ENCODE measurements at places on chromosomes 7 and 10. TPM values are rescaled to one million over a fixed set of nuclear protein-coding genes. Genes with fewer than 3 reads are reported as not detected.
A peak's percentile ranks its signal among the peaks of the same experiment; 100 is the strongest.

Gene FAM25G
- 1.4 TPM for total RNA-seq

Gene IDI2
- not detected for total RNA-seq

Gene CDC14C
- total RNA-seq = not detected

Gene SYPL1
- 64.8 TPM for total RNA-seq

Gene MXI1
- total RNA-seq = 48.7 TPM

Gene ITPRID1
- total RNA-seq = not detected

Gene PLA2G12B
- not detected for total RNA-seq

Gene FZD8
- 5.2 TPM for total RNA-seq

Gene POLR2J2
- 3.4 TPM for total RNA-seq

Gene SLC13A1
- total RNA-seq = not detected

Gene DNAH11
- total RNA-seq = 2.6 TPM

Gene AKR1C4
- total RNA-seq = not detected

DNA sequence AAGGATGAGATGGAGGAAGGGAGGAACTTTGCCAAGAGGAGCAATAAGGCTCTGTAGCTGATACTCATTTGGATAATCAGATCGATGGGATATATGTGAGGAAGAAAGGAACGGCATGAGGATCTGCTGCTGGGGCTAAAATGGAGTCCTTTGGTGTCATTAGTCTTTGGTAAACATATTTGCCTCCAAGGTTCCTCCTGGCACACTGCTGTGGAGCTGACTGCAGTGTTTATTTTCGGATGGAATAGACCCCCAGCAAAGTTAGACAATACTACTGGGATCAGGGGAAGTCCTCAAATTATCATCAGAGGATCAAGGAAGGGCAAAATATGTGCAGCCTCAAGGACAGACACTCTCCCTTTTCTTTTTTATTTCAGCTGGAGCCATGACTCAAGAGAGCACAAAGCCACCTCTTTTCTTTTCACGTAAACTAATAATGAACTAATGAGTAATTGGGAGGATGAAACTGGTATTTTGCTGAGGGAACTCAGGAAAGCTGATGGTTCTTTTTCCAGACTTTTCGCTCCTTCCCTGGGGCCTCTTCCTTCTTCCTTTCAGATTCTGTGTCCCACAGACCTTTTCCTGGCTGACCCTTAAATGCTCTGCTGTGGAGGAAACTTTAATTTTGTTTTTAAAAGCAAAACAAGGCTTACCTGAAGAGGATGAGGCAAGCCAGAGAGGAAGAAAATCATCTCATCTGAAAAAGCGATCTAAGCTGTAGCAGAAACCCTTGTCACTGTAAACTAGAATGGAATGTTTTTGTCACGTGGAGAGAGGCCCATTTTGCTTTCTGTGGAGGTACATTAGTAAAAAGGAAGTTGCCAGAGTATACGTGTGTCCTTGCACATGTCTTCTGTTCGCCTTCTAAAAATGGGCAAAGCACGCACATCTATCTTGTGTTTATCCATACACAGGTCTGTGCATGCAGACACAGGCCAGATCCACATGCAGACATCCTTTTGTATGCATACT, 33.3 kb downstream of the LRMDA start:
- DNase-seq = peak; percentile 96

DNA sequence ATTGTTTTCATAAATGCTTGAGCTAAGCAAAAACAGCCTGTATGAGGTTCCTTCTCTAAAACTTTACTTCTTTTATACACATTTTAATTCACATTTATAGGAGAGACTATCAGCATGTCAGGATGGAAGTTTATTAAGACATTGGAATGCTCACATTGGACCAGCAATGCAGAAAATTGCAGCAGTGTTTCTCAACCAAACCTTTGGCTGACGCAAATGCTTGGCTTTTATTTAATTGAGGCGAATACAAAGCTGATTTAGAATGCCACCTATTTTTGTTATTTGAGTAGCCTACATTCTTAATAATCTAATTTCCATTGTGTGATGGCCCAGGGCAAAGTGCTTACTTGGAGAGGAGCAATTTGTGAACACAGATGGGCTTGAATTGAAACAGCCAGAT, 283.2 kb downstream of the ARL4A start:
- DNase-seq = no peak

- DNase-seq = no peak
Measured at GRCh38 chr10:80372675-80373074, 16.1 kb downstream of the DYDC2 start.

DNA sequence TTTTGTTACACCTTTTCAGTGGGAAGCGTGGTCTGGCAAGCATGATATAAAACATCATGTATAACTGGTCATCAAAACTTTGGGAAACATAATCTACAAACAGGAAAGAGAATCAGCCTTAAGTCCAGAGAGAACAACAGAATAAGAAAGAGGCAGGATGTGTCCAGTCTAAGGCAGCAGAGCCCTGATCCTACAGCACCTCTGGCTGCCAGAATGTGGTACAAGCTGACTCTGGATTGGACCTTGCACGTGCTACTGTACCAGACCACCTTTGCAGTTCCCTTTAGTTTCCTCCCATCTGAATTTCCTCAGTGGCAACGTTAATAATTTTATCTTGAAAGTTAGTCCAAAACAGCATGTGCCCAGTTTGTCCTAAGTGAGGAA, 824.6 kb upstream of the IGFBP3 start:
- DNase-seq = no peak

DNA sequence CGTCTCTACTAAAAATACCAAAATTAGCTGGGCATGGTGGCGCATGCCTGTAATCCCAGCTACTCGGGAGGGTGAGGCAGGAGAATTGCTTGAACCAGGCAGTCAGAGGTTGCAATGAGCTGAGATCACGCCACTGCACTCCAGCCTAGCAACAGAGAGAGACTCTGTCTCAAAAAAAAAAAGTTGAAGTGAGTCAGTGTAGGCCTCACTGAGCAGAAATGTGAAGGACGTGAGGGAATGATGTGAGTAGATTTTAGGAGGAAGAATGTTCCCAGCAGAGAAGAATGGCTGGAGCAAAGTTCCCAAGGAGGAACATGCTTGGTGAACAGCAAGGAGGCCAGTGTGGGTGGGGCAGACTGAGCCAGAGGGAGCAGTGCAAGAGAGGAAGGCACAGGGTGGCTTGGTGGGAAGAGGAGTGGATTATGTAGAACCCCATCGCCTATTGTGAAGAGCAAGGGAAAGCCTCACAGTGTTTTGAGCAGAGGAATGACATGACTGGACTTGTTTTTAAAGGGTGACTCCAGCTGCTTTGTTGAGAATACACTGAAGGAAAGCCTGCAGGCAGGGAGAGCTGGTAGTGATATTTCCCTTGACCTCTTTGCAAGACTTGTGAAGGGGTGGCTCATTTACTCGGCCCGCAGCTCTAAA, 708.7 kb downstream of the SUGCT start:
- DNase-seq = peak; percentile 94

DNA sequence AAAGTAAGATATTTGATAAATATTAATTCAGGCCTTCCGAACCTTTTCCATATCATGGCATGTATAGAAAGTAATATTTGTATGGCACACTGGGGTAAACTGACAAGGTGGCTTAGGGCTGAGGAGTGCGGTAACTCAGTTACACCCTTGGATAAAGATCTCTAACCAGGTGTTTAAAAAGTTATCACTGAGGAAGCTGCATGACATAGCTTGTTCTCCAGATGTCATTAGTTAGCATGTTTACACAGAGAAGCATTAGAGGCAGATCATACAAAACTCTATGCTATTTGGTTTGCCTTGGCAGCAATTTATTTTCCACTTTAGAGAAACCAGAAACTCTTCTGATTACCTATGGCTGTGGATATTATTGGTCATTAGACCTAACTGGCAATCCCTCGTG, 118.2 kb downstream of the ST7 start:
- peak; percentile 33 for DNase-seq

- no peak for DNase-seq
Measured at GRCh38 chr7:155007947-155008346, 5.0 kb upstream of the PAXIP1 start.

DNA sequence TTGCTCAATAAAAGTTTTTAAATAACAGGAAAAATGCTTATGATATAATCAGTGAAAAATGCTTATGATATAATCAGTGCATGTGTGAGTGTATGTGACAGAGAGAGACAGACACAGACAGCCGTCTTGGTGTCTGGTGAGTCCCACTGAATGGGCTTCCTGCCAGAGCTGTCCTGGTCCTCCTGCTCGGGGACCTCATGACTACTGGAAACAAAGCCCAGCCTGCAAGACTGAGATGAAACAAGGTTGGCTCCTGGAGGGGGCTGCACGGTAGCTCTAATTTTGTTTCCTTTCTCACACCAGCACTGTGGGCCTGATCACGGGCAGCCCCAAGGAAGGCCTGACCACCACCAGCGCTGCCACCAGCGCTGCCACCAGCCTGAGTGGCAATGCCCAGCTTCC, 57.3 kb downstream of the NRP1 start:
- DNase-seq = no peak

DNA sequence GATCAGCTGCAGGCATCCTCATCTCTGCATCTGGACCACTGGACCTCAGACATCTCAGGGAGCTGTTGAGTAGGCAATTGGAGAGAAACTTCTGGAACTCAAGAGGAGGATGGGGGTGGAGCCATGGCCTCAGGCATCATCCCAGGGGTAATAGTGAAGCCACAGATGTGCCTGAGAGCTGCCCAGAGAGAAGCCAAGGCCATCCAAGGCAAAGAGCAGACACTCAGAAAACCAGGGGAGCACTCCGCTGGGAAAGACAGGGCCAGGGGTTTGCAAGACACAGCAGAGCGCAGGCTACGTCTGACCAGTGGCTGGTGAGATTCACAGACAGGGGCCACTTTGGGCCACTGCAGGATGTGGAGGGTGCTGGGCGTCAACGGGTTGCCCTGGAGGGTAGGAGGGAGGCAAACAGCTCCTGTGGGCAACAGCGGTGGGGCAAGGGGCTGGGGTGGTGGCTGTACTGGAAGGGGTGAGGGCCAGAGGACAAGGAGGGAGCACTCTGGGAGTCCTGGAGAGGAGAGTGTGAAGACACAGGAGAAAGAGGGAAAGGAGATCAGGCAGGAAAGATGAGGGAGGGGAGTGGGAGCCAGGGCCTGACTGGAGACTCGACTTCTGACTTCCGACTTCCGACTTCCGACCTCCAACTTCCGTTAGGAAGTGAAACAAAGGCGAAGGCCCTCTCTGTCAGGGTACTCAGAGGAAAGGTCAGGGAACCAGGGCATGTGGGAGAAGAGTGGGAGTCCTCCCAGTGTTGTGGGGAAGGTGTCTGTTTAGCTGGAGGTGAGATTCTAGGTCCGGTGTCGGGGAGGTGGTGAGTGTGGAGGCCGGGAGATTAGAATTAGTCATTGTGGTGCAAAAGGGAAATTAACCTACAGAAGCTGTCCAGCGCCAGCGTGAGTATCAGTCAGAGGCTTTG, 69.7 kb upstream of the ANTXRL start:
- peak; percentile 41 for DNase-seq

GRCh38 chr7:105992905-105993304, 29.8 kb downstream of the CDHR3 start:
- DNase-seq = no peak

GRCh38 chr7:22351329-22351692, 5.6 kb downstream of the RAPGEF5 start:
- peak; percentile 10 for DNase-seq

GRCh38 chr10:100338434-100339036, 8.5 kb upstream of the SCD start:
- DNase-seq = peak; percentile 41

- no peak for DNase-seq
Measured at GRCh38 chr10:98436704-98437103, 10.0 kb downstream of the HPS1 start.

- no peak for DNase-seq
Measured at GRCh38 chr10:61705022-61705613, 42.4 kb downstream of the CABCOCO1 start.

DNA sequence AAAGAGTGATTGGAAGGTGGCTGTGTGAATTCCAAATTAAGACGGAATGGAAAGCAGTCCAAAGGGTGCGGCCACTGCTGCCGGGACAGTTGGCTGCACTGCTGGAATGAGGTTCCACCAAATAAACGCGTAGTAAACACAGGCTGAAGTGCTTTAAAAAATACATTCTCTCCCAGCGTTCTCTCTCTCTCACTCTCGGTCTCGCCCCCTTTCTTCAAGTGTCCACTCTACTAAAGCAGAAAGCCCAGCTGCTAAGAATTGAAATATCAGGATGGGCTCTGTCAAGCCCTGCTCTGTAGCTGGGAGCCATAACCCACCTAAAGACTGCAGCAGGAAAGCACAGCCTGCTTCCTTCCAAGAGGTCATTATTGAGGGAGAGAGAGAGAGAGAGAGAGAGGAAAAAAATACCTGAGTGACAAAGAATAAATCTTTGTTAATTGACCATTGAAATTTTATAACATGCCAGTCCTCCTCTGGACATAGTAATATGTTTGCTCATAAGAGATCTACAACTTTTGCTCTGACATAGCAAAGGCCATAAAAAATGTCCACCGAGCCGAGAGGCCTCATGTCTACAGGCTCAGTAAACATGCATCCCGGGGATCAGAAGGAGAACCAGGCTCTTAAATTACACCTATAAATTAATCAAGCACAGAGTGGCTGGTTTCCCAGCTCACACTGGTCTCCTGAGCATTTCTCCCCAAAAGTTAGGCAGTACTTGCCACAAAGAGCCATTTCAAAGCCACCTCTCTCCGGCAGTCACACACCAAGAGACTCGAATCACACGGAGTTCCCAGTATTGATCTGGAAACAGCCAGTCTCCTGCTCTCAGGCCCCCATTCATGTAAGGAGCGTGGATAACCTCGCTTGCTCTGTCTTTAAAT, 72.8 kb downstream of the FGFR2 start:
- no peak for DNase-seq

DNA sequence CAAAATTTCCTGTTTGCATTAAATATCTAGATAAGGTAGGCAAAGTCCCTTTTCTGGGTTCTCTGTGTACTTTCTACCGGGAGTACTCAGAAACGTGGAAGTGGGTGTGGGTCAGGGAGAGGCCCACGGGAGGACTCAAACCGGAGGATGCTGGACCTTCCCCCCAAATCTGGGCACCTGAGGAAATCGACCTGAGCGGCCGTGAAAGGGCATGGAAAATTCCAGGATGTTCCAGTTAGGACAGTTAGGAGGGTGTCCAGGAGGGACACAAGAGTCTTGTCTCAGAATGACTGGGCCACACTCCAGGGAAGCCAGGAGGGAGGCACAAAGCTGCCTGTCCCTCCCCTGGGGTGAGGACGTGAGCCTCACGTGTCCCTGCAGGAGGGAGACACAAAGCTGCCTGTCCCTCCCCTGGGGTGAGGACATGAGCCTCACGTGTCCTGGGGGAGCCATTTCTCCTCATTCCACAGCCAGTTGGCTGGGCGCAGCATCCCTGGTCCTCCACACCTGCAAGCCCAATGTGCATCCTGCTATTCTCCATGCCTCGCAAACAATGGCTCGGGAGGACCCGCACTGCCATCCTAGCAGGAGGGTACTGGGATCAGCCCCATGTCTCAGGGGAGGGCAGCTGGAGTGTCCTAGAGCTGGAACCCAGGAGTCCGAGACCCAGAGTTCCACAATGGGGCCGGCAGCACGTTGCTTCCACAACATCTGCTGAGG, 190.5 kb upstream of the PPP2R2D start:
- no peak for DNase-seq

- DNase-seq = no peak
Measured at GRCh38 chr10:130135676-130136225, 440 bp upstream of the GLRX3 start.

- DNase-seq = no peak
Measured at GRCh38 chr7:108232076-108232475, 101.9 kb upstream of the LAMB4 start.

GRCh38 chr7:132333301-132333700, 243.0 kb downstream of the PLXNA4 start:
- peak; percentile 4 for DNase-seq
